ENCODE measurements at places on chromosomes 13 and 19. TPM values are rescaled to one million over a fixed set of nuclear protein-coding genes. Genes with fewer than 3 reads are reported as not detected.

DNA sequence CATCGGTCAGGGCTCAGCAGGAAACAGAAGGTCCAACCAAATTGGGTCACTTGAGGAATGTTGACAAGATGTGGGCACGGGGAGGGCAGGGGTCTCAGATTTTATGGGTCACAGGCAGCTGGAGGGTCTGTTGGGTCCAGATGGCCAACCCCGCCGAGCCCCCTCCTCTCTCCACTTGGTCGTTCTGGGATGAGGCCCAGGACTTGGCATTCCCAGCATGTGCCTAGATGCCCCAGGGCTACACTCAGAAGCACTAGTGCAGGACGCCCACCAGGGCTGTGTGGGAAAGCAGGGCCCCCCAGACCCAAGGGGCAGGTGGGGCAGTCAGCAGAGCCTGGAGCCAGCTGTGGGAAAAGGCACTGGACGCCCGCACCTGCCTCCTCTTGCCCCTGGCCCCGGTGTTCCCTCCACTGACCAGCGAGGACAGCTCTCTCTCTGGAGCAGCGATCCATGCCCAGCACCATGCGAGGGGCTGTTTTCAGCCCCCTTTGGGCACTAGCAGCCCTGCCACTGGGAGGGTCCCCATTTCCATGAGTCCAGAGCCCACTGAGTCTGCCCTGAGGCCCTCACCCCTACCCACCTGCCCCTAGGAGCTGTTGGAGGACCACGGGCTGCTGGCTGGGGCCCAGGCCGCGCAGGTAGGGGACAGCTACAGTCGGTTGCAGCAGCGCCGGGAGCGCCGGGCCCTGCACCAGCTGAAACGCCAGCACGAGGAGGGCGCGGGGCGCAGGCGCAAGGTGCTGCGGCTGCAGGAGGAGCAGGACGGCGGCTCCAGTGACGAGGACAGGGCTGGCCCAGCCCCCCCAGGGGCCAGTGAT lies 26.0 kb downstream of the DHX34 start:
- H3K4me1 ChIP-seq, result no peaks in the 10 kb centered on the region
- H3K27me3 ChIP-seq, result no peaks in the 10 kb centered on the region
- H3K27ac ChIP-seq, result no peak overlapping the region

DNA sequence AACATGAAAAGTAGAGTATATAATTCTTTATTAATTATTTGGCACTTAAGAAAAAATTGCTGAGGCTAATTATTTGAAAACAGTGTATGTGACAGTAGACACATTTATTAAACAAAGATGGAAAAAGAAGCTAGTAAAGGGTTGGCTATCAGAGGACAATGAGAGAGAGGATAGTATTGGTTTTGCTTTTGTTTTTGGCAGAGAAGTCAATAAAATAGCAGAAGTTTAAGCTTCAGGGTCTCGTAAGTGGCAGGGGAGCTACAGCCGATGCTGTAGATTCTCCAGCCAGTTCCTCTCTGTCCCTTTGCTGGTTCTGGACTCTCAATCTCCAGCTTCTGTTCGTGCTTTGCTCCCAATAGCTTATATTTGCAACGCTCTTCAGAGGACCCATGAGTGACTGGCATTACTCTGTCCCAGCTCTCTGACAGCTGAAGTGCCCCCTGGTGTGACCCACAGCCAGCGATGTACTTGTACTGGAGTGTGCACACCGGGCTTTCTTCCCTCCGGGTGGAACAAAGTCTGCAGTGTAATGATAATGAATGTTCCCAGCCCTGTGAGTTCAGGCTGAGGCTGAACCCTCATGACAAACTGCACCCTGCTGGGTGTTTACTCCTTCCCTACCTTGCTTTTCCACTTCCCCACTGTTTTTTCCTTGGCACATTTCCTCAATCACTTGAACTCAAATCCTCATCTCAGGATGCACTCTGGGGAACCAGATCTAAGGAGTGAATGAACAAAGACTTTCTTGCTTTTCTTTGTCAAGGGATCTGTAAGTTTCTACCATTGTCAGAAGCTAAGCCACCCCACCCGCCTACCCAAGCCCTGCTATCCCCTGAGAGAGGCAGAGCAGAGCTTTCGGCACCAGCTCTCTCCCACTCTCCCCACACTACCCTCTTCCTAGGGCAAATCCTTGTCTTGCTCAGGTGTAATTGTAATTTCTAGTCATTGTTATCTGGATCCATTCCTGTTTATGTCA lies 254.8 kb downstream of the LHFPL6 start:
- peak; percentile 17 for DNase-seq
- peaks cover 1% of the 10 kb centered on the region for H3K36me3 ChIP-seq
- no peak overlapping the region for H3K4me3 ChIP-seq
- no peaks in the 10 kb centered on the region for H3K27me3 ChIP-seq
- no peak overlapping the region for H3K27ac ChIP-seq
- peaks cover 27% of the 10 kb centered on the region for H3K4me1 ChIP-seq

DNA sequence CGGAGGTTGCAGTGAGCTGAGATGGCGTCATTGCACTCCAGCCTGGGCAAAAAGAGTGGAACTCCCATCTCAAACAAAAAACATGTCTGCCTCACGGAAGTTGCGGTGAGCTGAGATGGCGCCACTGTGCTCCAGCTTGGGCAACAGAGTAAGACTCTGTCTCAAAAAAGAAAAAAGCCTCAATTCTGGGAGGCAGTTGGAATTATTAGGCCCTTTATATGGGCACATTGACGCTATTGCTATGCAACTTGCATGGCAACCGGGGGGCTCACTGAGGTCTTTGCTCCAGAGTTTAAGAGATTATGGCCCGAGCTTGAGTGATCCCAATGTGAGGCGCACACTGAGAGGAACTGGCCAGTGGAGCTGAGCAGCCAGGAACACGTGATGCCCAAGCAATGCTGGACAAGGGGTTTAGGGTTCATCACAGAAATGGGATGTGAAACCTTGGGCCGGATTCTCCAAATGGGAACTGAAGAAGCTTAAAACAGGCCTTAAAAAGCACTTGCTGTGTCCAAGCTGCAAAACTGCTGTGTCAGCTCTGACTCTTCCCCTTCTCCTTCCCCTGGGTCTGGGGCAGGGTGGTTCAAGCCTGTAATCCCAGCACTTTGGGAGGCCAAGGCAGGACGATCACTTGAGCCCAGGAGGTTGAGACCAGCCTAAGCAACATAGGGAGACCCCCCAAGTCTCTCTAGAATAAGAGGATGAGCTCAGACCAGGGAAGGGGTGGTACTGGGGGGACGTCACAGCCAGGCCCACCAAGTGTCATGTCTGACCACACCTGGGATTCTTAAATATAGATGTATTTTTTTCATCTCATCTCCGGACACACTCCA lies 2.5 kb downstream of the FTL start:
- DNase-seq, result peak; percentile 90
- H3K36me3 ChIP-seq, result peaks cover 55% of the 10 kb centered on the region
- peaks cover 29% of the 10 kb centered on the region for H3K4me1 ChIP-seq
- no peaks in the 10 kb centered on the region for H3K27me3 ChIP-seq

GRCh38 chr19:1000095-1000494 lies at the start of gene GRIN3B:
GRIN3B (plus strand) TSS chr19:1000419; CDS start chr19:1000438, 19 bp downstream.
- no peak within 1 kb of the TSS for H3K27ac ChIP-seq
- H3K27me3 ChIP-seq, result peaks cover 74% of the 10 kb centered on the region
- no peak for DNase-seq
- H3K4me1 ChIP-seq, result peaks cover 24% of the 10 kb centered on the region

- H3K27me3 ChIP-seq, result no peaks in the 10 kb centered on the region
- H3K36me3 ChIP-seq, result peaks cover 19% of the 10 kb centered on the region
- peak; percentile 31 for DNase-seq
- H3K4me3 ChIP-seq, result no peak overlapping the region
These were observed 123.0 kb downstream of the KDM4B start for GRCh38 chr19:5091684-5092480.

- peaks cover 8% of the 10 kb centered on the region for H3K4me1 ChIP-seq
- H3K27ac ChIP-seq, result peak overlapping the region; percentile 86
- H3K27me3 ChIP-seq, result no peaks in the 10 kb centered on the region
- DNase-seq, result peak; percentile 91
- peaks cover 2% of the 10 kb centered on the region for H3K36me3 ChIP-seq
These were observed 498.0 kb downstream of the DIAPH3 start for GRCh38 chr13:59665732-59666131.

GRCh38 chr13:30413842-30414241 lies 8.5 kb upstream of the UBE2L5 start:
- H3K36me3 ChIP-seq, result no peaks in the 10 kb centered on the region
- no peaks in the 10 kb centered on the region for H3K27me3 ChIP-seq
- H3K4me1 ChIP-seq, result peaks cover 7% of the 10 kb centered on the region
- H3K27ac ChIP-seq, result no peak overlapping the region
- no peak overlapping the region for H3K4me3 ChIP-seq
- no peak for DNase-seq

GRCh38 chr19:42660353-42660752 lies 65.6 kb upstream of the CEACAM8 start:
- H3K27me3 ChIP-seq, result no peaks in the 10 kb centered on the region
- H3K4me1 ChIP-seq, result no peaks in the 10 kb centered on the region
- H3K36me3 ChIP-seq, result no peaks in the 10 kb centered on the region
- H3K27ac ChIP-seq, result no peak overlapping the region
- H3K4me3 ChIP-seq, result no peak overlapping the region

GRCh38 chr13:52599037-52599847 lies 43.0 kb upstream of the HNRNPA1L2 start:
- no peaks in the 10 kb centered on the region for H3K36me3 ChIP-seq
- peak; percentile 66 for DNase-seq
- H3K4me1 ChIP-seq, result peaks cover 9% of the 10 kb centered on the region
- H3K4me3 ChIP-seq, result peak overlapping the region; percentile 84

DNA sequence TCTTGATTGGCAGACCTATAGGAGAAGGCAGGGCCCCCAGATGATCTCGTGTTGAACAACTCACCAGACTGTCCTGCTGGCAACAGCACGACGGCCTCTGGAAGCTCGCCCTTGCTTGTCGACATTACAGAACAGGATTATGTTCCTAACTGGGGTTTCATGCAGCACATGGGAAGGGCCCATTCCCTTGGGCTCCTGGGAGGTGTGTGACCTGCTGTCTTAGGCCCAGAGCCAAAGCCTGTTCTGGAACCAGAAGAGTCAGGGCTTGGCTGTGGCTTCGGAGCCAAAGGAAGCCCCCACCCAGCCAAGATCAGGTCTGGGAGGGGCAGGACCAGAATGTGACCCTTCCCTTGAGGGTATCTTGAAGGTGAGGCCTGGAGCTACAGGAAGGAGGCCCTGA lies 36.9 kb downstream of the RGCC start:
- no peak overlapping the region for H3K4me3 ChIP-seq
- DNase-seq, result peak; percentile 43
- H3K36me3 ChIP-seq, result no peaks in the 10 kb centered on the region
- H3K27ac ChIP-seq, result no peak overlapping the region
- H3K4me1 ChIP-seq, result peaks cover 8% of the 10 kb centered on the region
- no peaks in the 10 kb centered on the region for H3K27me3 ChIP-seq

- H3K4me3 ChIP-seq, result no peak overlapping the region
- no peak overlapping the region for H3K27ac ChIP-seq
- H3K36me3 ChIP-seq, result no peaks in the 10 kb centered on the region
- no peak for DNase-seq
- peaks cover 9% of the 10 kb centered on the region for H3K27me3 ChIP-seq
These were observed 4.2 kb downstream of the KLK12 start for GRCh38 chr19:51030631-51031030.

DNA sequence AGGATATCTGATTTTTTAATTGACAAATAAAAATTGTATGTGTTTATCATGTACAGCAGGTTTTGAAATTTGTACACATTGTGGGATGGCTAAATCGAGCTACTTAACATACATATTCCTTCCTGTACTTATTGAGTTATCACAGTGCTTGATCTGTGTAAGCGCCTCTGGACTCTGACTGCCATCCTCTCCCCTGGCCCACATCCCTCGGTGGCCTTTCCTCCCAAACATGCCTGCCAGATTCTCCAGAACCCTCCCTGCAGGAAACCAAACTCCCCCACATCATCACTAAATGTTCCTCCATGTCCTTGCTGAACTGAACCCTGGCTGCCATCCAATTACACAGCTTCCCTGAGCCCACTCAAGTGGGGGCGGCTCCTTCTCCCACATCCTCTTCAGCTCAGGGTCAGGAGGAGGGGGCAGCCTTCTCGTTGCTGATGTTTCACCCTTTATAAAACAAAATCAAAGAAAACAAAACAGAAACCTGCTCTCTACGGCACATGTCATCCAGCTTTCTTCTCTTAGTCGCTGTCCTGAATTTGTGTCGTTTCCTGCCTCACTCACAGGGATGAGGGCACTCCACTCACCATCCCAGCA lies 97.1 kb upstream of the SPATA13 start:
- H3K36me3 ChIP-seq, result no peaks in the 10 kb centered on the region
- H3K27ac ChIP-seq, result no peak overlapping the region
- H3K27me3 ChIP-seq, result no peaks in the 10 kb centered on the region

- no peaks in the 10 kb centered on the region for H3K4me1 ChIP-seq
- DNase-seq, result peak; percentile 11
- H3K36me3 ChIP-seq, result peaks cover 2% of the 10 kb centered on the region
- H3K27ac ChIP-seq, result no peak overlapping the region
- H3K27me3 ChIP-seq, result no peaks in the 10 kb centered on the region
These were observed 64.2 kb downstream of the LNX2 start for GRCh38 chr13:27556109-27556508.

DNA sequence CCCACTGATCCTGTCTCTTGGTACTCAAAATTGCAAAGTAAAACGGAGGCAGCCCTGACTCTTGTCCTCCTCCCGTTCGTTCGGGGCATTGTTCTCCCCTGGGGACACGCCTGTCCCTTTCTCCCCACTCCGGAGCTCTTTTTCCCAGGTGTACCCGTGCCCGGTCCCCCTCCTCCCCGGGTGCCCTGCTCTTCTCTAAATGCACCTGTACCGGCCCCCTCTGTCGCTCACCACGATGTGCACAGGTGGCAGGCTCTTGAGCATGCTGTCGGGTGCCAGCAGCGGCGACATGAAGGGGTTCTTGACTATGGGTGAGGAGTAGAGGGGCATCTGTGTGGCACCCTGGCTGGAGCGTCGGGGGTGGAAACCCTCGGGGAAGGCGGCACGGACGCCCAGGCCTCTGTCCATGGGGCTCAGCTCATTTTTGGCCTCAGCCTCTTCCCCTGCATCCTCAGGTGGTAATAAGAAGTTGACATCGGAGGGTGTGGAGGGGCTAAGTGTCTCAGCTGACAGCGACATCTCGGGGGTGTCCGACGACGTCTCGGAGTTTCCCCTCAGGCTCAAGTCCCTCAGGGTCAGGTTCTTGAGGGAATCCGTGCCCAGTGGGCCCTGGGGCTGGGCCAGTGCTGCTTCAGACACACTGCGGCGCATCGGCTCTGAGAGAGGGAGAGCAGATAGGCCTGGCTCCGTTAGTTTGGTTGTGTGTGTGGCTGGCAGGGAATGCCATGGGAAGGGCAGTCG lies 12.4 kb upstream of the CNFN start:
- no peaks in the 10 kb centered on the region for H3K27me3 ChIP-seq
- H3K36me3 ChIP-seq, result peaks cover 8% of the 10 kb centered on the region
- peak overlapping the region; percentile 48 for H3K4me3 ChIP-seq
- H3K4me1 ChIP-seq, result peaks cover 16% of the 10 kb centered on the region

The MEDAG gene
- total RNA-seq, result 9.7 TPM

The CFD gene
- total RNA-seq, result 8.7 TPM

The PTBP1 gene
- 50.6 TPM for total RNA-seq

The ATP7B gene
- total RNA-seq, result 5.4 TPM

The ZGLP1 gene
- 4.4 TPM for total RNA-seq

The SPRY2 gene
- 44.1 TPM for total RNA-seq

The ZFP82 gene
- total RNA-seq, result 11.6 TPM

The ZNF534 gene
- total RNA-seq, result 0.22 TPM

Data from muscle of leg (tissue), 16 donors.